EL (cell line): ENCODE measurements at places on chromosomes 3 and 15.

DNA sequence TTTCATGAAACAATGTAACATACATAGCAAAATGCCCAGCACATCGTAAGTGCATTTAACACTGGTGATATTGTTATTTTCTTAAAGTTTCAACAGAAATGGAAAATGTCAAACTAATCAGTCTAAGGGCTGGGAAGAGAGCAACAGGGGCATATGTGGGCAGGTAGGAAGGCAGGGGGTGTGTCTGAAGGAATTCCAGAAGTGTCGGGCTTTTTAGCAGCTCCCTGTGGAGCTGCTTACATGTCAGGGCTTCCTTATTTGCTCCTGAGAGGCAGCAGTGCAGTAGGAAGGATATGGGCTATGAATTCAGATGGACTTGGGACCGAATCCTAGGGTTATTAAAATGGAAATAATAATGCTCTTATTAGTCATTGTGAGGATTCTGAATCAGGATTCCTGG, 311.6 kb downstream of the CLSTN2 start:
- no peak for DNase-seq

- no peak for DNase-seq
Measured at GRCh38 chr15:85616549-85617110, 178.1 kb downstream of the KLHL25 start.

DNA sequence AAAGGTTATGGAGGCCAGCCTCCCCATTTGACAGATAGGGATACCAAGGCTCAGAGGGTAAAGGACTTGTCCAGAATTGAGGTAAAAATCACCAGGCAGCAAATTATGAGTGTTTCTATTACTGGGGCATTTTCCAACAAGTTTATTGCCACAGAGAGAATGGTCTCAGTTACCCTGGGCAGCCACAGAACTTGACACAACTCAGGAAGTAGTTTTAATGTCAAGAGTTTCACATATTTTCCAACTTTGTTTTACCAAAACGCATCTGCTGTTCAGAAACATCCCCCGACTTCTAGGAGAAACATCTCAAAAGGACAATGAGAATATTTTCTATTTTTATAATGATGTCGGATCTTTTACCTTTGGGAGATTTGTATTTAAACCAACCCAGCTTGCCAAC, 107.5 kb upstream of the MRPS22 start:
- no peak for DNase-seq

GRCh38 chr3:176954517-176954916, 242.8 kb downstream of the TBL1XR1 start:
- DNase-seq: no peak

DNA sequence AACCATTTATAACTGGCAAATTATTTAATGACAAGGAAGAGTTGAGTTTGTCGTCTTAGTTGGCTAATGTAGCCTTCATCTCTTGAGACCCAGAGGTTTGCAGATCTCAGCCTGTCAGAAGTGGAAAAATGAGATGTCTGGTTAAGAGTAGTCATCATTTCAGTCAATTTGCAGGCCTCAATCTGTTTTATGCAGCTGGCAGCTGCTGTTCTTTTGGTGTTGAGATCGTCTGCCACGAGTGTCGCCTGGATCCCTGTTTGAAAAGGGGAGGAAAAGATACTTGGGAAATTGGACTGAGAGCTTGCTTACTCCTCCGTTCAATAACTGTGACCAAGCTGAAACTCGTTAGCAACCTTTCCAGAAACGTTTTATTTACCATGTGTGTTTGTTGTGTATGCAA, 2.3 kb downstream of the PHLDB2 start:
- peak; percentile 32 for DNase-seq

- DNase-seq: no peak
Measured at GRCh38 chr3:49531218-49531617, 23.1 kb upstream of the BSN start.

DNA sequence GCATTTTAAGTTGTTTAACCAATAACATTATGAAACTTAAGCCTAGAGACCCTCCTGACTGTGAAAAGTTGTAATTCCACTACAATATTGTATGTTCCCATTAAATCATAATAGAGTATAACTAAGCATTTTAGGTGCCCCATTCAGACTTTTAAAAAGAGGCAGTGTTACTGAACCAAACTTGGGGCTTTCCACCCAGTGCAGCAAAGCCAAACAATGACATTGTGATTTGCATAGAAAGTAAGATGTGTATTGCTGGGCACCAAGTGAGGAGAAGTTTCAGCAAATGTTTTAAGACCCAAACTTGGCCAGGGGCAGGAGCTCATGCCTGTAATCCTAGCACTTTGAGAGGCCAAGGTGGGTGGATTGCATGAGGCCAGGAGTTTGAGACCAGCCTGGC, 706.2 kb downstream of the GRM7 start:
- no peak for DNase-seq

- DNase-seq: no peak
Measured at GRCh38 chr3:14209581-14210289, 31.1 kb downstream of the LSM3 start.

GRCh38 chr3:171018156-171018935, 8.2 kb downstream of the SLC2A2 start:
- DNase-seq: peak; percentile 8

GRCh38 chr3:173932624-173933023, 535.1 kb downstream of the NLGN1 start:
- DNase-seq: peak; percentile 79

GRCh38 chr3:49173792-49174170, 2.4 kb downstream of the KLHDC8B start:
- no peak for DNase-seq

DNA sequence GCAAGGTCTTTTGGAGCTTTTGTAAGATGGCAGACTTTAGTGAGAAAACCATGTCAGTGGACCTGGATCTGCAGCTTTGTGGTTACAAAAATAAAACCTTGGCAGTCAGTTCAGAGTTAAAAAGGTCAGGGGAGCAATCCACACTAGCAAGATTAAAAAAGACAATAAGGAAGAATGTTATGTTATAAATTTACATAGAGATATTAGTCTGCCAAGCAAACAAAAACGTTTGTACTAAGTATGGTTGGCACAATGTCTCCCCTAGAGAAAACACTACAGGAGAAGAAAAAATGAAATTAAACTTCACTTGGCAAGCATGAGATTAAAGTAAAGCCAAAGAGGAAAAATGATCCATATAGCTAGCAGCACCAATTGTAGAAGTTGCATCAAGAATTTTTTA, 205.0 kb downstream of the LSAMP start:
- DNase-seq: no peak

GRCh38 chr3:174869448-174869847, 10.3 kb downstream of the NAALADL2 start:
- DNase-seq: no peak

DNA sequence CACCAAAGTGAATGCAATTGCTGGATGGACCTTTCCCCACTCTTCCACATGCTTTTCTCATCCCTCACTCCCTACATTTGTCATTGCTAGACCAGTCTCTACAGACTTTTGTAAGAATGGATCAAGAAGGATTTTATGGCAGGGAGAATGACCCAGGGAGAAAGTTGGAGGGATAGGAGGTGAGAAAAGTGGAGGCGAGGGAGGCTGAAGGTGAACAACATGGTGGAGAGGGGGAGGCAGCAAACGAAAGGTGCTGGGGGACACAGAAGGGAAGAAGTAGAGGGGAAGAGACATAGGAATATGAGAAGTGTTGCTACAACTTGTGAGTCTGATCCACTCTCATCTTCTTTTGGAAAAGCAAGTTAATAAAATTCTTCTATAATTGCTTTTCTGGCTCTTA, 24.4 kb upstream of the RTP1 start:
- DNase-seq: no peak
